Activated naive CD4-positive, alpha-beta T cell (primary cell): ENCODE measurements at places on chromosomes 1 and 21.

GRCh38 chr1:152942161-152942560 lies 4.8 kb upstream of the SPRR5 start:
- DNase-seq: no peak

DNA sequence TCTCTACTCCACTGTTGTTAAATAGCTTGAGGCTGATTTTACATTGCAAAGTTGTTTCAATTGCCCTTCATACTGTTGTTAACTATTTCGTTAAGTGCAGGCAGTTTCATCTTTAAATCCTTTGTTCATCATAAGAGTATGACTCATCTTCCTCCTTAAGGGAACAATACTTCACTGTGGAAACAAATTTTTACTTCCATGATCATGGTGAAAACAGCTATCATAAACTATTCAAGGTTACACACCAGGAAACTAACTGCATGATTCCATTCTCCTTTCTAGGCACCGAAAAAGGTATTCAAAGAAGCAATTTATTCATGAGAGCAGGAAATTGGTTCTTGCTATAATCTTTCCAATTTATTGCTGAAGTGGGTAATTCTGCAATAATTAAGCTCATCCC lies 593.2 kb downstream of the LRRIQ3 start:
- no peak for DNase-seq

DNA sequence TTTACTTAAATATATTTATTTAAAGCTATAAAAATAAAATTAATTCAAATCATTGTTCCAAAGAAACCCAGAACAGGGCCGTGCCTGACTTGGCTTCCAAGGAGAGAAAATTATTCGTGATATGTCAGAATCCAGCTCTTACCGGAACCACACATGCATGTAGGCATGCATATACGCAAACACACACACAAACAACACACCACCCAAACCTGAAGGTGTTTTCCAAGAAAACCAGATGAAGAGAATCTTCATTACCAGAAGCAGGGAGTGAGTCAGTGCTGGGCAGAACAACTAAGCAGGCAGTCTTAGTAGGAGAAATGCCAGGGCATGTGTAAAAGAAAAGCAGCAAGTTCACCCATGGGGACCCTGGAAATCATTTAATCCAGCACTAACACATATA lies 432.0 kb upstream of the BEND5 start:
- DNase-seq: no peak

DNA sequence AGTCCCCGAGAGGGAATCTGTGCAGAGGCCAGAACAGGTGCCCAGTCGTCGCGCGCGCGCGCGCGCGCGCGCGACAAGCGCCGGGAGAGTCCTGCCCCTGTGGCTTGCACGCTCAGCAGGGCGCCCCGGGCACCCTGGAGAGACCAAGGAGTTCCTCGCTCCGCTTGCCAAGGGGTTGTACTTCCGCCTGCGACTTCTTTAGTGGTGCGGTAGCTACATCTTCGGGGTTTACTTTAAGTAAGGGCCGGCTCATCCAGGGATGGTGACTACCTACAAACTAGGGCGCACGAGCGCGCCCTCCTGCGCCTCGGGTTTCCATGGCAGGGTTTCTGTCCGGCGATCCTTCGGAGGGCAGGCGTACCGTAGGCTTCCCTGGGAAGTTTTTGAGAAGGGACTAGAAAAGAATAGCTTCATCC lies 1.4 kb downstream of the LHX4 start:
- DNase-seq: no peak

- DNase-seq: no peak
Measured at GRCh38 chr1:228695015-228695955, 40.0 kb upstream of the RHOU start.

DNA sequence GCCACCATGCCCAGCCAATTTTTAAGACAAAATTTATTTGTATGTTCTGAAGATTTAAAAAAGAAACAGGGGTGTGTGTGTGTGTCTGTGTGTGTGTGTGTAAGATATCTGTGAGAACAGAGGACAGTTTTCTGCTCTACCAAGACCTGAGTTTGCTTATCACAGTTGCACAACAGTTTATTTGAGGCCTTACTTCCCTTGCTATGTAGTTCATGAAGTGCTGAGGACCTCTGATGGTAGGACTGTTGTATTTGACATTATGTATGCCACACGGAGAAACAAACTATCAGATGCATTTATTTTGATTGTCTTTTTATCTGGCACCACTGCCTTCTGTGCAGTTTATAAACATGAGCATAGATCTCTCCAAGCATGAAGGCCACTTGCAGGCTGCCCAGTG lies 355.2 kb downstream of the PBX1 start:
- DNase-seq: no peak

- DNase-seq: no peak
Measured at GRCh38 chr1:216034506-216034905, 388.7 kb downstream of the USH2A start.
